ENCODE measurements at places on chromosomes 1 and 21. TPM values are rescaled to one million over a fixed set of nuclear protein-coding genes. Genes with fewer than 3 reads are reported as not detected.

The OLFML2B gene
- 51.3 TPM for total RNA-seq

The ZYG11B gene
- 33.2 TPM for total RNA-seq

The SYT6 gene
- total RNA-seq, result not detected

The MYOG gene
- total RNA-seq, result not detected

The OXCT2 gene
- total RNA-seq, result 0.46 TPM

The CD1B gene
- not detected for total RNA-seq

The SELL gene
- 41.3 TPM for total RNA-seq

The DAP3 gene
- total RNA-seq, result 83.1 TPM

The UBE2U gene
- total RNA-seq, result not detected

The KMO gene
- 12.9 TPM for total RNA-seq

The CFHR3 gene
- not detected for total RNA-seq

The TNFAIP8L2 gene
- total RNA-seq, result 19.1 TPM

DNA sequence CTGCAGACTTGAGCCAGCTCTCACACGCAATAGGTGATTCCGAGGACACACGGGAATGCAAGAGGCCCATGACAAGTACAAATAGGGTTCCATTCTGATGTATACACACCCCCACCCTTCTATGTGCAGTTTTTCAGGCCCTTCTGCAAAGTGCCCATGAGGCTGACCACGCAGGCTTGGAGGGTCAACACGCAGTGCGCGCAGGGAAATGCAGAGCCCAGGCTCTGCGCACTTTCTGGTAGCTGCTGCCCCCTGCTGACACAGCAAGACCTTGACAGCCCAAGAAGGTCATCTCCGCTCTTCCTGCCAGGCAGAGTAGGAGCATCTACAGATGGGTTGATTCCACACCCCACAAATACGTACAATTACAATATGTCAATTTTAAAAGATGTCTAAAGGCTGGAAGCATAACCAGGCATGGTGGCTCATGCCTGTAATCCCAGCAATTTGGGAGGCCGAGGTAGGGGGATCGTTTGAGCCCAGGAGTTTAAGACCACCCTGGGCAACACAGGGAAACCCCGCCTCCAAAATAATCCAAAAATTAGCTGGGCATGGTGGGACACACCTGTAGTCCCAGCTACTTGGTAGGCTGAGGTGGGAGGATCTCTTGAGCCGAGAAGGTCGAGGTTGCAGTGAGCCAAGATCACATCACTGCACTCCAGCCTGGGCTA, 18.5 kb downstream of the SH3BP5L start:
- no peak for DNase-seq

GRCh38 chr1:71809085-71809484, 473.3 kb downstream of the NEGR1 start:
- DNase-seq, result no peak

DNA sequence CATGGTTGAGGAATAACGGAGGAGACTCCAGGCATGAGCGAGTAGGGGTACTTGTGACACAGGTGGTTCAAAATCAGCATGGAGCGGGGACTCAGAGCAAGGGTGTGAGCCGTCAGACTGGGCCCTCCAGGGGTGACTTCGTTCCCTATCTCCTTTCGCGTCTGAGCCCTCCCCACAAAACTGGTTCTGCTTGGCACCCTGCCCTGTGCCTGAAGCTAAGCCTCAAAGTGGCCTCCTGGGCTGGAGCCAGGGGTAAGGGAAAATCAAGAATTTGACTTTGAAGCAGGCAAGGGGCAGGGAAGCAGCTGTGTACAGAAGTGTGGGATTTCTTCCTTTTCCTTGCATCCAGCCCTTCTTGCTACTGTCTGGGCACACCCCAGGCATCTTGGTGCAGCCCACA, 331.5 kb upstream of the AJAP1 start:
- no peak for DNase-seq

GRCh38 chr1:75643460-75643859, 32.5 kb upstream of the SLC44A5 start:
- no peak for DNase-seq

GRCh38 chr21:32499249-32500055, 85.9 kb downstream of the TCP10L start:
- DNase-seq, result no peak

GRCh38 chr1:107563441-107563840, 401.5 kb downstream of the VAV3 start:
- DNase-seq, result no peak

- no peak for DNase-seq
Measured at GRCh38 chr21:35127026-35127425, 77.9 kb upstream of the RUNX1 start.

- no peak for DNase-seq
Measured at GRCh38 chr1:154326546-154327465, 1.5 kb downstream of the ATP8B2 start.

DNA sequence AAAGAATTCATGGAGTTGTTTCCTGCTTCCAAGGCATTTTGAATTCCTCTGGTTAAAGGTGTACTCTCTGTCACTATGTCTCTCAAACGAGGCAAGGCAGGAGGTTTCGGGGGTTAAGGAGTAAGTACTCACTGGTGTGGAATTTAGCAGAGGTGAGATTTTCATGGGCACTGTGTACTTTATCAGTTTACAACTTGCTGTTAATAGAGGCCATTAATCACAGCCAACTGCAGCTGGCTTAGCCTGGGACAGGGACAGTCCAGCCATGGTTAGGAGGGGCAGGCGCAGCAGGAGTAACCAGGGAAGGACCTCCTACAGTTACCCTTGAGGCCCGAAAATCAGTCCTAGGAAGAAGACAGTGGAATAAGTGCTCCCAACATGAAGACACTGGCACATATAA, 18.1 kb upstream of the TMEM9 start:
- no peak for DNase-seq

DNA sequence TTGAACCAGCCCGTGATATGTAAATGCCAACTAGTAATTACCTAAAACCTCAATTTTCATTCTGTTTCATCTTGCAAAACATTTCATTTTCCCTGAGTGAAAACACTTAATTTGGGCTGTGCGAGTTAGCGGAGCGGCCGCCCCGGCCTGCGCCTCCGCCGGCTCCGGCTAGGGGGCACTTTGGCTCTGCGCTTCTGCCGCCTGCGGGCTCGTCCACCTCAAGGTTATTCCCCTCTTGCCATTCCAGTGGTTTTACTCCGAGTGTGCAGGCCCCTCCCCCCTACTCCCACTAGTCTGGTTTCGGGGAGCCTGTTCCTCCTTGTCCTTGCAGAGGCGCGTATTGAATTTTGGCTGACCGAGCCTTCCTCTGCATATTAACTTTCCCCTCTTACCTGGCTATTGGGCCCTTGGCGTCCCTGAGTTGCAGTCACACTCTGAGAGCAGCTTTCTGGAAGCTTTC, 55.6 kb downstream of the PEX14 start:
- DNase-seq, result peak; percentile 84

- DNase-seq, result no peak
Measured at GRCh38 chr1:184986250-184986649, 11.9 kb upstream of the NIBAN1 start.

DNA sequence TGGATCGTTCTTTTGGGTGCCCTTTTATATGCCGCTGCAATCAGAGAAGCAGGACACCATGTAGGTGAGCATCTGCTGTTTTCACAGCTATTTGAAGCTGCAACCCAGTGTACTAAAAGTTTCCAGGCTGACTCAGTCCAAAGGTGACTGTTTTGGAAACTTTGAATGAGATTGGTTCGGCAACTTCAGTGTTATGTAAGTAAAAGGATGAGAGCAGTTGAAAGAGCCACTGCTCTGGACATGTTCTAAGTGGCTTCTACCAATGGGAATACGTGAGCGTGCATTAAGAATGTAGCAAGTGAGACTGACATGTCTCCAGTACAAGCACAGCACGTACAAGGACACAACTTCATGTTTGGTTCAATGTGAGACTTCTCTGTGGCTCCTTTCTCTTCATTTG, 55.6 kb downstream of the DDR2 start:
- DNase-seq, result no peak

GRCh38 chr1:205261946-205262691, 34.4 kb downstream of the TMCC2 start:
- no peak for DNase-seq

GRCh38 chr21:43866260-43866629, 1.2 kb downstream of the AGPAT3 start:
- DNase-seq, result peak; percentile 90

- no peak for DNase-seq
Measured at GRCh38 chr1:235127732-235128455, 743 bp downstream of the TOMM20 start.

DNA sequence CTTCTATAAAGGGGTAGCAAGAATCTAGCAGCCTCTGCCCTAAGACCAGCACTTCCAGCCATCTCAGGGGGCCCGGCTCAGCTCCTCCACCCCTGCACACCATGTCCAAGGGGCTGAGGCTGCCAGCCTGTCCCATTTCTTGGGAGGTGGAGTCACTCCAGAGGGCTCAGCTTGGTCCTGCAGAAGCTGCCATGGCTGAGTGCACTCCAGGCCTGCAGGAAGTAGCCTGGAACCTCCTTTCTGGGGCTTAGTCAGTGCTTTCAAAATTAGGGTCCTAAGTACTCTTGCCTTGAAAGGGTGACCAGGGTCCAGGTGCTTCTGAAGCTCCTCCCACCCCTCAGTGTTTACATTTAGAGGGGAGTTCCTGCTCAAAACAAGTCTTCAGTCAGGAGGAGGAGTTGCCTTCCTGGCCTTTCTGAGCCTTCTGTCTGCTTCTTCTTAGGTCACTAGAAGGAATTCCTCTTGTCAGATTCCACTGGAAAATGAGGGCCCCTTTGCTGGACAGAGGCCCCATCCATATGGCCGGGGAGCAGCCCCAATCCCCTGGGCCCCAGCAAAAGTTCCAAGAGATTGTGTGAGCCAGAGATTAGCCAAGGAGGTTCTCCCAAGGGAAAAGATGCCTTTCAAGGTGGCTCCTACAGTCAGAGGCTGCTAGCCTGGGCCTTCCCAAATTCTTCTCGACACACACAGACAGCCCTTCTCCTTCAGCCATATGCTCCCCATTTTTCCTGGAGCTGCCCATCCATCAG, 128.1 kb upstream of the VAMP3 start:
- no peak for DNase-seq

- DNase-seq, result no peak
Measured at GRCh38 chr1:200053091-200053490, 25.6 kb downstream of the NR5A2 start.

Measured in upper lobe of left lung (tissue), 6 donors.